ENCODE measurements at places on chromosomes 3 and 15. TPM values are rescaled to one million over a fixed set of nuclear protein-coding genes. Genes with fewer than 3 reads are reported as not detected.

MYLK gene
- total RNA-seq: not detected

CYP1A1 gene
- 0.48 TPM for total RNA-seq

TMEM266 gene
- not detected for total RNA-seq

MST1R gene
- 1.2 TPM for total RNA-seq

UBR1 gene
- 36.7 TPM for total RNA-seq

ACOX2 gene
- total RNA-seq: not detected

GNAT1 gene
- not detected for total RNA-seq

AGTR1 gene
- total RNA-seq: not detected

EXD1 gene
- not detected for total RNA-seq
